Astrocyte of the hippocampus (primary cell): ENCODE measurements at places on chromosomes 3 and 15.

- DNase-seq, result no peak
Observed at GRCh38 chr3:140573011-140573410, 104.9 kb upstream of the TRIM42 start.

DNA sequence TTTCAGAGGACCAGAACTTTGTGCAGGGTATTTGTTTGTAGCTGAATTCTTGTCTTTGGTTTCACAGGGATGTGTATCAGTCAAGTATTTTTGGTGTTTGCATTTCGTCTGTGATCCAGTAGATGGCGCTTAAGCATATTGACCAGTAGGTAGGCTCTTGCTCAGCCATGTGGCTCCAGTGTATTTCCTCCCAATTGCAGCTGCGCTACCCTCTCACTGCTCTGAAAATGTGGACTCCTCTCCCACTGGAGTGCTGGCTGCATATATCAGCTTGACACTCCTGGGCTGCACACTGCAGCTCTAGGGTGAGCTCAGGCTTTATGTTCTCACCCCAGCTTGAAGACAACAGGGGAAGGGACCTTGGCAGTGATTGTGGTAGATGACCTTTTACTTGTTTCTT is 1264.3 kb upstream of the ALCAM start:
- peak; percentile 52 for DNase-seq

DNA sequence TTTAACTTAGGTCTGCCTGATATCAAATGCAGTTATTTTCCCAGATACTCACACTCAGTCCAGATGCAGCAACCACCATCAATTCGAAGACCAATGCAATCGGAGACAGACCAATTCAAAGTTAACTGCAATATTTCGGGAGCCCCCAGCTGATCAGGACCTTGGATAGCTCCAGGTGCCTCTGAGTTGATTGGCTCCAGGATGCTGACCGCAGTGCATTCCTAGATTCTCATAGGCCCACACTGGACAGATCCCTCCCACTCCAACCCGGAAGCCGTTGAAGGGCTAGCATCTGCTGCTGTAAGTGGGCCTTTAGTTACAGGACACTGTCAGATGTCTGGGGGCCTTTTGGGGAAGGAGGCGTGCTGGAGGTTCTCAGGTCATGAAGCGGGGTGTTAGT is 89.5 kb upstream of the ATP2B2 start:
- DNase-seq, result peak; percentile 91

GRCh38 chr3:190096345-190096744 is 24.4 kb downstream of the P3H2 start:
- DNase-seq, result no peak
